ENCODE measurements at places on chromosomes 3 and 15.

DNA sequence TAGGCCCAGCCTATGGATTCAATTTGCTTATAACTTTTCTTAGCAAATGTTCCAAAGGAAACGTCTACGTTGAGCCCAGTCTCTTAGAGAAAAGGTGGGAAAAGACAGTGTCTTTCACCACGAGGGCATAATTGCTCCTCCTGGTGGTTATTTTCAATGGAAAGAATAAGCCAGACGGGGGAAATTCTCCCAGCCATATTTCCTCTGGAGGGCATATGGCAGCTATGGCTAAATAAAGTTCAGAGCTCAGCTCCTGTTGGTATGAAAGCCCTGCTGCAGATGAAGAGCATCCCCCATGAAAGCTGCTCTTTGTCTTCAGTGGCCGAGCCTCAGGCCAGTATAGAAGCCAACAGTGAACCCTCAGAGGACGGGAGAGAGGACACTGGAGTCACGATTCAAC is 297.9 kb downstream of the RYR3 start:
- DNase-seq, result no peak

DNA sequence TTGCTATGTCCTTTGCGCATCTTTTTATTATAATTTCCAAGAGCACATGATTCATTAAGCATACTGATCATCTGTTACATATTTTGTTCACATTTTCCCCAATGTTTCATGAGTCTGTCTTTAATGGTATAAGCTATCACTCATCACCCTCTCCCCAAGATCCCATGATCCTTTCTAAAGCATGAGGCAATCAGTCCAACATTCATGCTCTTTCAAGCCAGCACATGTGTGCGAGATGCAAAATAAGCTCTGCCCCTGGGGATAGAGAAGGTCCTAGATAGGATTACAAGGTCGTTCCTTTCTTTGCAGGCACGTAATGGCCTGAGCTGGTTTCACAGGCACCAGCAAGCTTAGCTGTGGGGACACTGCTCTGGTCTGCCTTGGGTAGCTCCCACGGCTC is 32.2 kb upstream of the B3GNT5 start:
- no peak for DNase-seq

GRCh38 chr3:100978011-100978659 is 15.1 kb downstream of the ABI3BP start:
- DNase-seq, result no peak

GRCh38 chr3:101095693-101096430 is 102.6 kb upstream of the ABI3BP start:
- DNase-seq, result no peak

- DNase-seq, result no peak
Measured at GRCh38 chr3:37689645-37690356, 171.9 kb upstream of the CTDSPL start.

DNA sequence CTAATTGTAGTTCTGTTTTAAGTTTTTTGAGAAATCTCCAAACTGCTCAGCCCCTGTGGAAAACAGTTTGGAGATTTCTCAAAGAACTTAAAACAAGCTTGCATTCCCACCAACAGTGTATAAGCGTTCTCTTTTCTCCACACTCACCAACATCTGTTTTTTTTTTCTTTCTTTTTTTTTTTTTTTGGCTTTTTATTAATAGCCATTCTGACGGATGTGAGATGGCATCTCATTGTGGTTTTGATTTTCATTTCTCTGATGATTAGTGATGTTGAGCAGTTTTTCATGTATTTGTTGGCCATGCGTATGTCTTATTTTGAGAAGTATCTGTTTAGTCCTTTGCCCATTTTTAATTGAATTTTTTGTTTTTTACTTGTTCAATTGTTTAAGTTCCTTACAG is 73.1 kb upstream of the COL8A1 start:
- no peak for DNase-seq

DNA sequence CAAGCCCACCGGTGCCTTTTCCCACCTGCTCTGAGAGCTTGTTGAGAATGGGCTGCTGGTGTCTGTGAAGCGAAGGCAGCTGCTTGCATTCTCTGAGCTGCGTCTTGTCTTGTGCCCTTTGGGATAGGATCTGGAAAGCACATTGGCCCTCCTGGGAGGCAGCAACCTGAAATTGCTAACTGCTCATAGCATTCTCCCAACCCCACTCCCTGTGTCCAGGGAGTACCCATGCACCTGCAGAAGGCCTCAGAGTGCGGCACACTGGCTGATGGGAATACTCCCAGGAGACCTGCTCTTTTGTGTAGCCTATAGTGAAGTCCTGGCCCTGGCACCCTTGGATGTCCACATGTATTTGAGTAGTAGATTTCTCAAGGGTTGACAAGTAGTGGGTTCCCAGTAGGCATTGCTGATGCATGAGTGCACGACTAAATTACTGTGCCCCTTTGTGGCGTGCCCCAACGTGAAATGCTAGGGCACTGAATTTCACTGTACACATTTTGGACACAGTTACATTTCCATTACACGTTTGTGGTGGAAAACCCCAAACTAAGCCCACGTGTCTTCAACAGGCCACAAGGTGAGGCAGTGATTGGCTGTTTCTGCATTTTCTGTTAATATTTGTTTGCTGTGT is 3.7 kb downstream of the EPHB1 start:
- DNase-seq, result no peak

- no peak for DNase-seq
Measured at GRCh38 chr15:50262533-50262932, 3.0 kb downstream of the HDC start.

DNA sequence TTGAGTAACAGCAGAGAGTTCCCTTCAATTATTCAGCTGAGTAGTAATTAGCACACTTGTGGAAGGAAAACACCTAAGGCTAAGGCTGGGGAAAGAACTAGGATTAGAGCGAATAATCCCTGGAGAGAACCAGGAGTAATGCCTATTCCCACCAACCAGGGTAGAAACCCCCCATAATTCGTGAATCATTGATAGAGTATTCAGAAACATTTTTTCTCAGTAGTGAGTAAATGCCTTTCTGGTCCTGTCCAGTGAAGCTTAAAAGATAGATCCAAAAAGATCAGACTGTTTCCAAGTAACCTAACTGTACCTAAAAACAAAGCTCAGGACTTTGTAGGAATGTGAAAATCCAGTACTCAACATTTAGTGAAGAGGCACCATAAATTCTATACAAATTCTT is 71.2 kb downstream of the DGKG start:
- no peak for DNase-seq

DNA sequence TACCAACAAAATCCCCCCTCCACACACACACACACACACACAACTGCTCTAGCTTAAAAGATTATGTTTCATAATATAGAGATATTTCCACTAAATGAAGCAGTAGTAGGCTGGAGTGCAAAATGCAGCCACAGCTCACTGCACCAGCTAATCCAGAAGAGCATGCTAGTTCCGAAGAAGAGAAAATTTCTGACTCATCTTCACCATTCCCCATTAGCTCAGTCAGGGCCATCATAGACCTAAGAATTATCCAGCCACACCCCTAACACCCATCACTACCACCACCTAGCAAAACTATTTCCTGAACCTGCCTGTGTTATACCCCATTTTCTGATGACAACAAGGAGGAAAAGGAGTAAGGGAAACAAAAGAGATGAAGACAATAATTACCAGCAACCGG is 67.1 kb upstream of the UBE2E2 start:
- no peak for DNase-seq

DNA sequence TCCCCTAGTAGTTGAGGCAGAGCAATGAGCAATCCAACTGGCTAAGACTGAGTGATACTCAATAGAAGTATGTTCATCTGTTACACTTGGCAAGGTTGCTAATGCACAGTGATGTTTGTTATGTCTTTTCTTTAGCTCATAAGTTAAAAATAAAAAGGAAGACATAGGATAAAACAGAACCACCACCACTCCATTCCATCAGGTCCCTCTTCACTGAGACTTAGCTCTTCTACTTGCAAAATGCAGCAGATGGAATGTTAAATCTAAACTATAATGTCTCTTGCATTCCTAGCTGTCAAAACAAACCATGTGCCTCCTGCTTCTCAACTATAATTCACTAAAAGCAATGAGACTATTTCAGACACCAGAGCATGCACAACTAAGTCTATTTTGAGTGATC is 265.6 kb upstream of the UBE2E2 start:
- DNase-seq, result no peak

- no peak for DNase-seq
Measured at GRCh38 chr3:23253214-23253613, 50.1 kb downstream of the UBE2E2 start.

GRCh38 chr3:43796041-43796596 is 105.4 kb downstream of the ABHD5 start:
- no peak for DNase-seq

DNA sequence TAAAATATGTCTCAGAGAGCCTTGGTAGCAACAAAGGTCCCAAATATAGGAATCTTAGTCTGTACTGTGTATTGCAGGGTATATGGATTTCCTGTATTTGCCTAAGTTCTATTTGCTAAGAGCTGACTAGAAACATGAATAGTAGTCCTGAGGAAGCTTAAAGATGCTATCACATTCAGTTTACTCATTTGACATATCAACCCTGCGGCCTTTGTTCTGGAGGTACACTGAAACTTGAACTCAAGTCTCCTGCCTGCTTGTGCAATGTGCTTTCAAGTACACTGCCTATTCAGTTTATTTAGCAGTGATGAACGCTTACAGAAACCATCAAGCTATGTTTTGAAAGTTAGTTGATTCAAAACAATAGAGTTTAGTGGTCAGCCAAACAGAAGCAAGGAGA is 21.1 kb downstream of the IL1RAP start:
- no peak for DNase-seq

GRCh38 chr3:39101022-39101689 is 6.3 kb downstream of the GORASP1 start:
- no peak for DNase-seq

DNA sequence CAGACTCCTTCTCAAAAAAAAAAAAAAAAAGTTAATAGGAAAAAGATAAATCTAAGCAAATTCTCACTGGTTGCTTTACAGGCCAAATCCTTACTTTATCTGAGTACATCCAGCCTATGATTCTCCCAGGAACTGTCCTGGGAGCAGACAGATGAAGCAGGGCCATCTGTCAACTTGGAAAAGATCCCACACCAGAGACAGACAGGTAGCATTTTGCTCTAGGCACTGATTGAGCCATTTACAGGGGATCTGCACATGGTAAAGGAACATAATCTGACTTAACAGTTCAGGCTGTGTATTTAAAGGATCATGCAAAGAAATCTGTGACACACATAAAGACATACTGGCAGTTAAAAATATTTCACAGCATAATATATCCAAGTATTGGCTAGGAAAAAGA is 1006.5 kb downstream of the TBL1XR1 start:
- DNase-seq, result no peak

GRCh38 chr3:174440253-174440701 is 418.9 kb upstream of the NAALADL2 start:
- DNase-seq, result no peak

GRCh38 chr15:98746375-98747155 is 98.2 kb downstream of the IGF1R start:
- no peak for DNase-seq

DNA sequence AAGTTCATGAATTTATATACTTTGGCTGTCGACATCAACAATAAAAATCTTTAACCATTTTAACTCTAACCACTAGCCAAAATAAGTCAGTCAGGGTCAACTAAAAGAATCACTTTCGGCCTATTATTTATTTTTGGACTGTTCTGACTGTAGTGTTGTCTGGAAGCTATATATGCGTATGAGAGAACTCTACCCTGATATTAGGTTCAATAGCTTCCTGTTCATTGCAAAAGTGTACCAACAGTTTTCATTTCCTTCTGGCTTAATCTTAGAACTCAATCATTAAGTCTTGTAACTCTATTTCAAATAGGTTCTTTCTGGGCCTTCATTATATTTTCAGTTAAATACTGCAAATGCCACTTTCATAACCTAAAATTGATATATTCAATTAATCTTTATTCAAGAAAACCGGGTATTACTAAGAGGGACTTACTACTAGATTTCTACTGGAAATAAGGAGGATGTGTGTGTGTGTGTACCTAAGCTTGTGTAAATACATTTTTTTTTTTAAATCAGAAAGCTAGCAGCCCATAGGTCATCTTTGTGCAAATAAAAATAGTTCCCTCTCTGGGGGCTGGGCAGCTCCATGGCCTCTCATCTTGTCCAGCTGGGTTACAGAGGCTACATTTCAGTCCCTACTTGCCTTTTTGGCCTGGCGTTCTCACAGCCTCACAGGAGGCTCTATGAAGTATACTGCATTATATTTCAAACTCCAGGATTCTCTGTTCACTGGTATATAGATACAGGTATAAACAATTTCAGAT is 5.8 kb downstream of the SERPINI2 start:
- no peak for DNase-seq

- no peak for DNase-seq
Measured at GRCh38 chr3:146277953-146278631, 27.2 kb upstream of the PLSCR4 start.

GRCh38 chr15:62486041-62486440 is 321.0 kb upstream of the C2CD4B start:
- no peak for DNase-seq

DNA sequence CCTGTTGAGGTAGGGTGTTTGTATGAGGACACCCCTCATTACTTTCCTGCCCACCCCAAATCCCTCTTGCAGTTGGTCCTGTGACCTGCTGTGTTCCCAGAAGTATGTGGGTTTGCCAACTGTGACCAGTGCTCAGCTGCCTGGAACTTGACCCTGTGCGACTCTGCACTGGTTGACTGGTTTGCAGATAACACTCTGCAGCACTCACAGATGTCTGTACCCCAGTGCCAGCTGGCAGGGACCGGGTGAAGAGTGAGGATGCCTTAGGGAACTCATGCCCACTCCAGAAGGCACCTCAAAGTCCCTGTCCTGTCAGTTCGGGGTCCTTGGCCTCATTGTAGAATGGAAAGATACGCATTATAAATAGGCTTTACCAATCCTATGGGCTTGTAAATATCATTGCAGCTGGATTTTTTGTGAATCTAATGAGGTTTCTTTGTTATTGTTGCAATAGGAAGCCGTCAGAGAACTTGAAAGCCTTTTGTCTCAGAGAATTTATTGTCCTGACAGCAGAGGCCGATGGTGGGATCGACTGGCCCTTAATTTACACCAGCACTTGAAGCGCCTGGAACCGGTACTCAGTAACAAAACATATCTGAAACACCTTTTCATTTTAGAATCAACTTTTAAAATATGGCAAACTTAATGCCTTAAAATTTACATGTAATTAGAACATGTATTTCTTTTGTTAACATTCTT is 18.2 kb downstream of the FAN1 start:
- no peak for DNase-seq

DNA sequence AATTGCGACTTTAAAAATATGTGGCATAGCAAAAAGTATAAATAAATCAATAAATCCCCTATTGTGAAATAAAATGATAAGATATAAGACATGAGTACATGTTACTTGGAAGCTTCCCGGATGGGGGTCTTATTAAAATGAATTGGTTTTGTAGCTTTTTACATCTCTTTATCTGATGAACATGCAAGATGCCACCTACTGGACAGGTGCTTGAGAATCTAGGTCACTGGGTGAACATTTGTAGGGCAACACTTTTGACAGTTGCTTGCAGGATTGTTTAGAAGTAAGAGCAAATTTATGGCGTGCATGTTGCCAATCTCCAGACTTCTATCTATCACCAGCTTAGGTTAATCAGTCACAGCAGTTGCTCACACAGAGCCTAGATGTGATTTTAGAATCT is 362.7 kb upstream of the SUCLG2 start:
- DNase-seq, result no peak

GRCh38 chr15:81115054-81115939 is 18.8 kb upstream of the CFAP161 start:
- DNase-seq, result no peak

- DNase-seq, result no peak
Measured at GRCh38 chr3:126554560-126555525, 3.9 kb downstream of the C3orf22 start.

- no peak for DNase-seq
Measured at GRCh38 chr3:30894521-30895251, at the start of gene GADL1. GADL1 (minus strand) TSS chr3:30894661; CDS start chr3:30894614, 47 bp downstream.

Measured in stimulated activated CD8-positive, alpha-beta memory T cell treated with anti-CD3 and anti-CD28 coated beads, Interleukin-15, amount 100 ng/mL, for 1 hour (primary cell).